Stimulated activated CD8-positive, alpha-beta memory T cell treated with anti-CD3 and anti-CD28 coated beads, Interleukin-4, amount 100 ng/mL, for 1 hour (primary cell): ENCODE measurements at places on chromosomes 16 and 17.

GRCh38 chr17:35748341-35748841 lies 4.6 kb downstream of the GAS2L2 start:
- no peak for DNase-seq

GRCh38 chr17:76707985-76708807 lies 2.6 kb downstream of the MXRA7 start:
- DNase-seq = no peak

- DNase-seq = no peak
Measured at GRCh38 chr16:84617041-84617790, 662 bp downstream of the COTL1 start.

GRCh38 chr17:47644324-47644723 lies 5.4 kb upstream of the KPNB1 start:
- DNase-seq = no peak

GRCh38 chr17:81666092-81666341 lies 388 bp downstream of the OXLD1 start:
- no peak for DNase-seq
